Kasumi-1 (cell line): ENCODE measurements at places on chromosomes 3 and 15.
A peak's percentile ranks its signal among the peaks of the same experiment; 100 is the strongest.

GRCh38 chr15:63191895-63192618 lies 2.7 kb downstream of the RAB8B start:
- peak; percentile 46 for DNase-seq

DNA sequence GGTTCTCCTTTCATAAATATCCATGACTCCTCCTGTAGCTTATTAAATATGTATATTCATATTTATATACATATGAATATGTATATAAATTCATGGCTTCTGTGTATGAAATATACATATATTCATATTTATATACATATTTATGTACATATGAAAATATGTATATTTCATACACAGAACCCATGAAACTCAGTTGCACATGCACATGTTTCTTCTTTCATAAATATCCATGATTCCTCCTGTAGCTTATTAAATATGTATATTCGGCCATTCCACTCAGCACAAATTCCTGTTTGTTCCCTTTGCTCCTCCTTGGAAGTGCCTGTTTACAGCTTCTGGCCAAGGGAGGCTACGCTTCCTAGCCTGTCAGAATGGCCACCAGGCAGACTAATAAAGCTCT lies 221.6 kb downstream of the IL5RA start:
- DNase-seq = no peak

DNA sequence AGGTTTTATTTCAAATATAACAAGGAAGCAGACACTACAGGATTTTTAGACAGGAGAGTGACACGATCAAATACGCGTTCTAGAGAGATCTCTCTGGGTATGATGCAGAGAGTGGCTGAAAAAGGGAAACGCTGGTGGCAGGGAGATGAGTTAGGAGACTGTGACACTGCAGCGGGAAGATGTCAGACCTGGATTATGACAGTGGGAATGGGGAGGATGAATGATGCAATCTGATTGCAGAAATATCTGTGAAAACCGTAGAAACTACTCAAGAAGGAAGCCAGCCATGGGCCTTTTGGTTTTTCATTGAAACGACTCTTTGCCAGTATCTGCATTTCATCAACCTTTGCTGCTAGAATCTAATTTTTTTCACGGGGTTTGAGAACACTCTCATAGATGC lies 157.9 kb downstream of the FAM43A start:
- DNase-seq = no peak

DNA sequence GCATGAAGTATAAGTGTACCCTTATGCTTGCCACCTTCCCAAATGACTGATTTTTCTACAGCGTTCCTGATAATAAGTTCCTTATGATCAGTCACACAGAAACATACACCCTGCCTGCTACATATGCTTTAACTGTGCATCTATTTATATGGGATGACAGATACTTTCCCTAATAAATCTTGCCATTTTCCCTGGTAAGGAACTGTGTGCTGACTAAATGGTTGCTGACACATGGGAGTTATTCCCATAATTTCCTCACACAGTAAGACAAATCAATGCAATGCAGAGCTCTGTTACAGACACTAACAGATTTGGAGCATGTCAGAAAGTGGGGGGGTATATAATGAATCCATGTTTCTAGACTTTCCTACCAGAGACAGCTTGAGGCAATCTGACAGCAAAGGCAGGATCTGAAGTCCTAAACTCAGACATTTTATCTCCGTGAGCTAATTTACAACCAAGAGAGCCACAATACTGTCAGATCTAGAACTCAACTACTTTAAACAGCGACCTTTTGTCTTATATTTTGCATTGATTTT lies 86.9 kb upstream of the TCF12 start:
- no peak for DNase-seq

GRCh38 chr3:44419923-44420650 lies 57.4 kb downstream of the ZNF445 start:
- no peak for DNase-seq

GRCh38 chr3:169289273-169289672 lies 374.2 kb downstream of the MECOM start:
- DNase-seq = no peak

GRCh38 chr15:61379005-61379404 lies 149.9 kb upstream of the RORA start:
- DNase-seq = no peak

- no peak for DNase-seq
Measured at GRCh38 chr15:29970402-29970695, 112.4 kb upstream of the GOLGA8J start.

DNA sequence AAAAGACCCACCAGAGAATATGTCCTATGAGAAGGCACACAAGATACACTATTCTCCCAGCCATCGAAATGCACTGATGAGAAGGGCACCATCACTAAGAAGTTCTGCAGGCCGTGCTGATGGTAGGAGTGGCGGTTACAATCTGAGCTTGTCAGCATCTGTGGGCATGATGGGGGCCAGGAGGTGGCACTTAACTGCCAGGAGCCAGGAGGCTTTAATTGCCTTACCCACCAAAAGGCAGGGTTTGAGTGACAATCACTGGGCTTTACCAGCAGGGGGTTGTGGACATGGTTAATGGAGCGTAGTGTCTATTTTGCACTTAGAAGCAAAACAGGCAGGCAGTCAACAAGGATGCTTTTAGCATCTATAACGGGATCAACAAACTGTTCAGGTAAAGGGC lies 16.0 kb upstream of the SQOR start:
- no peak for DNase-seq

- no peak for DNase-seq
Measured at GRCh38 chr3:70840106-70840870, 527.9 kb upstream of the MDFIC2 start.

DNA sequence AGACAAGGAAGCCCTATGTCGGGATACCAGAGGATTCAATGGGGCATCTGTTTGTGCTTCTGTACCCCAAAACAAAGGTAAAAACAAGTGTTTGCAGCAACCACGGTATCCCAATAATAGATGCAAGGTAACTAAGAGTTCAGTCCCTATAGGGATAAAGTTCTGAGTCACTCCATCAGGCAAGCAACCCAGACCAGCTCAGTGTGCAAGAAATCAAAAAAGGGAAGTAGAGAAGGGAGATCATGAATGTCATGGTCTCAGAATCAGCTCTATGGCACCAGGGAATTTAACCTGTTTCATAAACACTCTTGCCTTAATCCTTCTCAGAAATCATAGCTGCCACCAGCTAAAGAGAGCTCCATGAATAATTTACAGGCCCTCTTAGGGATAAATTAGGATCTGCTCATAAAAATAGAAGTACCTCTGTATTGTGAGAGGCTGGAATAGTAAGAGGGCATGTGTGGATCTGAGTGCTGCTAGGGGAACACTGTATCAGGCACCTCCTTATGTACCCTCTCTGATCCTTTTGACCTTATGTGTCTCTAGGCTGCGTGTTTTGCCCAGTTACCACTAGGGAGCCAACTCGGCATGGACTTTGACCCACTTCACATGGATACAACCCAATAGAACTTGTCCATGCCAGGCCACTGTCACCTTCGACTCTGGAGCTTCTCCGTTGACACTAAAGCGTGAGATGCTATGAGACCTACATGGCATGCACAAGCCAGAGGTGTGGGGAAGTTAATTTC lies 754.6 kb downstream of the AGBL1 start:
- no peak for DNase-seq

- no peak for DNase-seq
Measured at GRCh38 chr15:49328941-49329340, 94.1 kb upstream of the FGF7 start.

GRCh38 chr3:71444028-71444860 lies 139.3 kb downstream of the FOXP1 start:
- DNase-seq = peak; percentile 99

- no peak for DNase-seq
Measured at GRCh38 chr15:67824197-67824968, 926 bp upstream of the SKOR1 start.

DNA sequence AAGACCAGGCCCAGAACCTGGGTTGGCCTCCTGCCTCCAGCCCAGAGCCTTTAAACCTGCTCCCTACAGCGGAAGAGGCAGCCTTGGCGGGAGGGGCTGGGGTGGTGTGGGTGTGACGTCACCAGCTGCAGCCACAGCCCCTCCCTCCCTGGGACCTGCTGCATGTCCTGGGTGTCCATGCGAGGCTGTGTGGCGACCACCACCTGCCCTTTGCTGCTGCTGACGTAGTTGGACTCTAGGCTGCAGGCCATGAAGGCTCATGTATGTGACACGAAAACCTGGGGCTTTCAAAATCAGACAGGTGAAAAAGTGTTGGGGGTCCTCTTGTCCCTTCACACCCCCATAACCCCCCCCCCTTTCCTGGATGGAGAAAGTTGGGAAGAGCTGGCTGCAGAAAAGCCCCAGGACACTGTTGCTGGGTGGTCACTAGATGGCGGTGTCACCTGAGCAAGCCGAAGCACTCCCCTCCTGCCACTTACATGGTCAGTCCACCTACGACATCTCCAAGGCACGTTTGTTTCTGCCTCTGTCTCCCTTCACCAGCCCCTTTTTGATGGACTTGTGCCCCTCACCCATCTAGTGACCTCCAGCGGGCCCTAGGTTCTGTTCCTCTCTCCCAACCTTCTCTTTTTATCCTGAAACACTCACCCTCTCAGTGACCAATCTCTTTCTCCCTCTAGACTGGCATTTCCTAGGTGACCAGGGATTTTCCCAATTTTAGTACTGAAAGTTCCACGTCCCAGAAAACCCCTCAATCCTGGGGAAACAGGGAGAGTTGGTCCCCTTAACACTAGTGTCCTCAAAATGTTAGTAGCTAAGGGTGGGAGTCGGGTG lies 35.2 kb downstream of the SLC6A20 start:
- DNase-seq = peak; percentile 61

- no peak for DNase-seq
Measured at GRCh38 chr3:127366383-127366782, 78.5 kb upstream of the PRR20G start.

DNA sequence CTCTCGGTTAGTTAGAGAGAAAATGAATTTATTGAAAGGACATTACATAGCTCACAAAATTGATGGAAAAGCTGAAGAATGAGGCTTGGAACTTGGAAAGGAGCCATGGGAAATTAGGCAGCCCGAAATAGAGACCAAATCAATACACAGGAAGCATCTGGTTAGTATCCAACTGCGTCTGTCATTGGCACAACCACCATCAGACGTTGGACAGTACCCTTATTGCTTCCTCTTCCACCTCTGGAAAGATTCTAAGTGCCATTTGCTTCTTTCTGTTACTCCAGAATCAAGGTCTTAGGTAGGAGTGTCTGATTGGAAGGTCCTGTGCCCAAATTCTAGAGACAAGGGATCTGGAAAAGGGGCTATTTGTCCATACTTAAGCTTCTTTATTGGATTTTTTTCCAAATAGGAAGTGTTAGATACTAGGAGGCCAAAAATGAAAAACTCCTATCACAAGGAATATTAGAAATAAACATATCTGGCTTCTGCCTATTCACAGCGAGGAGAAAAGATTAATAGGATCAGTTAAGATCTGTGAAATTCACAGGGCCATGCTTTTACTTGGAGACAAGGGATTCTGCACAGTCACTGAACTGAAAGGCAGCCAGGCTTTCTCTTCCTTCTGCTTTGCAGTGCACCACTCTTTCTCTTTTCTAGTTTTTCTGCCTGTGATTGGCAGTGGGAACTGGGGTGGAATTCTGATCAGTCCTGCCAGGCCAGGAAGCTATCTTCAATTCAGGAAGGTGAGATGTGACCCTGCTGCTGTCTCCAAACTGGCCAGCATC lies 10.7 kb upstream of the HACD2 start:
- peak; percentile 24 for DNase-seq

- no peak for DNase-seq
Measured at GRCh38 chr15:56786966-56787365, 53.7 kb upstream of the ZNF280D start.

DNA sequence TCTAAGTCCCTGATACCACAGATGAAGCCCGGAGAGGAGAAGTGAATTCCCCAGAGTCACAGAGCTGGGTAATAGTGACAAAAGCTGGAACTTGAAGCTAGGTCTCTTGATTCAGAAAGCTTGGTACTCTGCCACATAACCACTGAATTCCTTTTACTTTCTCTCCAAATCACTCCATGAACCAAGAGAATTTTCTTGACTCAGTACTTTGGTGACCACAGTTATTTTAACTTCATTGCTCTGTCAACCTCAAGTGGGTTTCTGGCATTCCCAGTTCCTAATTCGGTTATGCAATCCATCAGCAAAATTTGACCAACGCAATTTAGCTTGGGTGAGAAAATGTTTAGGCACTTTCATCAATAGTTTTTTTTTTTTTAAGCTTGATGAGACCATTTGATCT lies 61.0 kb upstream of the PPARG start:
- no peak for DNase-seq

DNA sequence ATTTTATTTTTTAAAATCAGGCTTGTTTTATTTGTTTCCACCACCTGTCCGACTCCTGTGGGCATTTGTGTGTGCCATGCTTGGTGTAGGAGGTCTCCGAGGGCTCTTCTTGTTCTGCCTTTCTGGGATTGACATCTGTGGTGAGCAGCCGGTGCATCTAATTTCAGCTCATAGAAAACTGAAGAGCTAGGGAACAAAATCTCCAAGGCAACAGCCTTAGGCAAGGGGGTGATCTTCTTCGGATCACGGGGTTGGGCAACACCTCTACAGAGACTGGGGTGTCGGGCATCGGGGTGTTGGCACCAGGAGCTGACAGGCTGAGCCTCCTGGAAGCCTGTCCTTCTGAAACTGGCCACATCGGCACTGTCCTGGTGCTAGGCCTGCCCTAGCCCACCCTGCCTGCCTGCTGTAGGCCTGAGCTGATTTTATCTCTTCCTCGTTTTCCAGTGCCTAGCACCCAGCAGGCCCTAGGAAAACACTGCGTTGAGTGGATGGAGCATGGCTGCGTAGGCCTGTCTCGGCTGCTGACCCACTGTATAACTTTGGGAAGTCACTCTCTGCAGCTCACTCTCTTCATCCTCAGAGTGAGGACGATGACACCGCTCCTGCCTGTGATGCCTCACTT lies 10.3 kb downstream of the CHCHD6 start:
- no peak for DNase-seq

- peak; percentile 67 for DNase-seq
Measured at GRCh38 chr3:182710557-182711157, 82.6 kb upstream of the ATP11B start.

GRCh38 chr3:5128849-5129248 lies 6.8 kb downstream of the ARL8B start:
- no peak for DNase-seq

DNA sequence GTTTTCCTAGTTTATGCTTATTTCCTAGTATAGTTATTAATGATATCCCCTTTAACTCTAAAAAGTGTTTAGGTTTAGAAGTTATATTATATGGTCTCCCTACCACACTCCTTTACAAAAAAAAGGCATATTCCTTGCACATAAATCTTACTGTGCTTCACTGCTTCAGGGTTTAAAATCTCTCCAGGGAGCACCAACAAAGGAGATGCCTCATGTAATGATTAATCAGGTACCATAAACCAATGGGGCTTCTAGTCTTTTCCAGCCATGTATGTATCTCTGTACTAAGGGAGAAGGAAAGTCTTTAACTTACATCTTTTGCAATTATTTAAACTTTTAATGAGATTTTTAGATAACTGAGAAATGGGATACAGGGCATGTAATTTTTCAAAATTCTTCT lies 91.5 kb upstream of the RBMS3 start:
- DNase-seq = no peak

GRCh38 chr15:43775411-43775965 lies 1.3 kb downstream of the ELL3 start:
- DNase-seq = no peak
